ENCODE measurements at places on chromosomes 2 and 18.

GRCh38 chr2:205270689-205271088 lies 411.6 kb upstream of the NRP2 start:
- no peak for DNase-seq

DNA sequence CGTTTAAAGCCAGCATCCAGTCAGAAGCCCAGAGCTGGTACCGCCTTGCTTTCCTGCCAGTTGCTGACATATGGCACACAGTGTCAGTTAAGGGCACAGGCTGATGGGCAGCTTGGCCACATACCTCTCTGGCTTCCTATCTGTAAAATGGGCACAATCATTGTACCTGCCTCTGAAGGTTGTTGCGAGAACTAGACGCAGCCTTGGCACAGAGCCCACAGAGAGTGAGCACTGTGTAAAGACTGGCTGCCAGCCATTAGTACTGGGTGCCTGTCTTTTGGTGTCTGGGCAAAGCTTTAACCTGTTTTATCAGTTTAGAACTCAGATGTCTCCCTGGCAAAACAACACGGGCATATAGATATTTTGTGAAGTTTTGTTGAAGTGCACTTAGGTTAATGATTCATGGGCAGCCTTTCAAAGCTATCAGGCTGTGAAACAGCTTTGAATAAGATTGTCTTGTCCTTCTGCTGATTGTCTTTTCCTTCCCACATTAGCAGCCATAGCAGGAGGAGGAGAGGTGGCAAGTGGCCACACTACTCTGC lies 269.5 kb downstream of the NEDD4L start:
- no peak for DNase-seq

- DNase-seq, result no peak
These were observed 151.7 kb upstream of the L3MBTL4 start for GRCh38 chr18:6566338-6566911.

GRCh38 chr2:213420828-213421385 lies 136.6 kb downstream of the SPAG16 start:
- no peak for DNase-seq

DNA sequence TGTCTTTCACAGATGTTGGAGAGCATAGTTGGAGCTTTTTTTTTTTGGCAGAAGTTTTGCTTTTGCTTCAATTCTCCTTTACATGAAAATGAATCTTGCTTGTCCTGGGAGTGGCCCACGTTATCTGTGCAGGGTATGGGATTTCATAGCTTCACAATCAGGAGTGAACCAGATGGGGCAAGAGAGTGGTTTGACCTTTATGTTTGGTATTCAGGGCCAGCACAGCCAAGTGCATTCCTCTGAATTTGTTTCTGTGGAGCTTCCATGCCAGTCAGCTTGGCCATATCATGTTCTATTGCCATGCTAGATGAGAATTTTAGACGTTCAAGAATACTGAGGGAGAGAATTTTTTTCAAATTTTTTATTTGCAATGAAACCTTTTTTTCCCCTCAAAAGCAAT lies 116.6 kb downstream of the PRPF40A start:
- DNase-seq, result no peak
